Airway epithelial cell (primary cell): ENCODE measurements at places on chromosomes 4 and X. TPM values are rescaled to one million over a fixed set of nuclear protein-coding genes. Genes with fewer than 3 reads are reported as not detected.

Gene IBSP
- not detected in 2 replicates for total RNA-seq

Gene TNIP3
- total RNA-seq: not detected in 2 replicates

Gene RBMXL3
- not detected in 2 replicates for total RNA-seq

Gene FREM3
- total RNA-seq: not detected in 2 replicates

Gene GLRA3
- total RNA-seq: not detected in 2 replicates

Gene STK32B
- total RNA-seq: not detected in 2 replicates

Gene GABRE
- total RNA-seq: 11.8 and 20.2 TPM in 2 replicates

Gene STX18
- total RNA-seq: 12.5 and 12.7 TPM in 2 replicates

Gene RGS12
- 55.4 and 70.9 TPM in 2 replicates for total RNA-seq

Gene CSAG3
- total RNA-seq: not detected in 2 replicates

Gene ASB9
- 1.3 and 2.6 TPM in 2 replicates for total RNA-seq

Gene AADAT
- total RNA-seq: 1.6 and 4.4 TPM in 2 replicates

Gene ADH1A
- not detected in 2 replicates for total RNA-seq

Gene ARHGAP6
- total RNA-seq: 0.09 and 0.14 TPM in 2 replicates

Gene DAPP1
- total RNA-seq: 27.7 and 29.6 TPM in 2 replicates

Gene RPS6KA6
- 1.7 and 3.8 TPM in 2 replicates for total RNA-seq

Gene CTAG2
- not detected in 2 replicates for total RNA-seq
